ENCODE measurements at places on chromosomes 4 and X.

- DNase-seq = no peak
Observed at GRCh38 chr4:145490361-145490760, 8.7 kb downstream of the SMAD1 start.

DNA sequence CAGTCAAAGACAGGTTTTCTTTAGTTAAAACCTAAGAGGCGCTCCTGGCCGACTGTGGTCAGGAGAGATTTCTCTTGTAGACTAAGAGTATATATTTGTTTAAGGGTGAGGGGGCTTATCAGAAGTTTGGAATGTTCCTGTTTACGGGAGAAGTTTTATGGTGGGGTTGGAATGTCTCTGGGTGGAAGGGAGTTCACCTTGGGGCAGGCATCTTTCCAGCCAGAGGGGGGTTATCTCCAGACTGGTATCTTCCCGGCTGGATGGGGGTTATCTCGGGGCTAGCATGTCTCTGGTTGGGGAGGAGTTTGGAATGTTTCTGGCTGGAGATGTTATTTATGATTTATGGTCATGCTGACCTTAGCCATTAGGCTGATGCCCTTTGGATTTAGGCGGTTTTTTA is 116.0 kb downstream of the COX7B2 start:
- no peak for DNase-seq

GRCh38 chr4:73843369-73843768 is 6.9 kb downstream of the CXCL6 start:
- no peak for DNase-seq

- DNase-seq = no peak
Observed at GRCh38 chrX:98407584-98407983, 1523.9 kb downstream of the RPA4 start.

DNA sequence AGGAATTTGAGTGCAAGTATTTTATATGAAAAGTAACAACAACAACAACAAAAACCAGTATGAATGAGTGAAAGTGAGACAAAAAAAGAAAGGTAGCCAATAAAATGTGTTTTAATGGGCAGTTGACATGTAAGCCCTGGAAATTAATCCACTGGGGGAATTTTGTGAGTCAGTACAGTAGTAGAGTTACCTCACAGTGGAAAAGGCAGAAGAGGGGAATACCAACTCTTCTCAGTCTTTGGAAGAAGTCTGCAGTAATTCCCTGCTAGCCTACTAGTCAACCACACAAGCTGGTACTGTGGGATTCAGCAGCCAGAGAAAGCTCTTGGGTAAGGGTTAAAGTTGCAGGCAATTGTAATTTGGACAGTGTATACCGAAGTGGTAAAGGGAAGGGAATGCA is 76.3 kb upstream of the IL15 start:
- no peak for DNase-seq

- no peak for DNase-seq
Observed at GRCh38 chrX:42143866-42144592, 220.7 kb upstream of the CASK start.

DNA sequence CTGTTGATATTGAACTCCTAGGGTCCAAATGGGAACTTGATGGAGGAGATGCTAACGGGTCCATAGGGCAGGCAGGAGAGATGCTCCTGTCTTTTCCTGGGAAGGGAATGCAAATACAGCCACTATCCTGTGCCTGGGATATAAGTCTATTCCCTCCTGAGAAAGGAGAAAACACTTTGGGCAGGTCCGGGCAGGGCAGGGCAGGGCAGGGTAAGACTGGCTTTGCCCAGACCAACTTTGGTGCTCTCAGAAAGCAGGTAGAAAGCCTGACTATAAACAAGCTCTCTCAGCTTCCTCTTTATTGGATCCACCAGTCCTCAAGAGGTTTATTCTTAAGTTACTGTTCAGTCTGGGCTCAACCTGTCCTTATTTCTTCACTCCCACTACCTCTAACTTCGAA is 232.3 kb downstream of the PTTG2 start:
- DNase-seq = no peak

- no peak for DNase-seq
Observed at GRCh38 chr4:8737075-8737474, 134.6 kb downstream of the HMX1 start.

GRCh38 chr4:24243641-24244040 is 340.7 kb downstream of the DHX15 start:
- DNase-seq = no peak

DNA sequence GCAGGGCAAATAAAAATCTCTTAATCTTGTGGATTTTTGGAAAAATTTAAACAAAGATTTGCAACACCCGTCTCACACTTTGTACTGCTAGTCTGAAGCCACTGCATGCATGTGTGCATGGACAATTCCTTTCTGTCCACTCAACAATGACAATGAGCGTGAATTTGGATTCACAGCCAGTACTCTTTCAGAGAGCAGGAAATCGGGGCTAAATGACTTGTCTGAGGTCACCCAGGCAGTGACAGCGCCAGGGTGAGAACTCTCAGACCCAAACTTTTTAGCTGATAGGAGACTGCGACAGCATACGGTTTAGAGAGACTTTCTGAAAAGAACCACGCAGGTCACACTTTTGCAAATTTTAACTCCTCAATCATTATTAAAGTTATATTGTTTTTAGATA is 90.9 kb downstream of the ZNF827 start:
- DNase-seq = no peak

DNA sequence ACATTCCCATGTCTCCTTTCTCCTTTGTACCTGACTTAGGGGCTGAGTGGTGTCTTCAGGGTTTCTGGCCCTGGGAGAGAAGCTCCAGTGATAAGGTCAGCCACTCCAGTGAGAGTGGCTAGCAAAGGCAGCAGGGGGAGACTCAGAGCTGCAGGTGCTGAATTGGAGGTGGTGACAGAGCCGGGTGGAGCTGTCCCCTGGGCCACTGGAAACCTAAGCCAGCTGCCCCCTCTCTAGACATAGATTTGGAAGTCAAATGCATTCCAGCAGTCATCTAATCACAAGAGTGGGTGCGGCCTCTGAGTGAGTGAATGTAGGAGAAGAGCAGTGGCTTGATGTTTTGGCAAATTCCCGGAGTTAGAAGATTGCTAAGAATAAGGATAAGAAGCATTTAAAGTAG is 28.5 kb downstream of the TRIM2 start:
- no peak for DNase-seq

GRCh38 chr4:53763813-53764597 is 172.7 kb upstream of the LNX1 start:
- no peak for DNase-seq

- DNase-seq = no peak
Observed at GRCh38 chr4:141763374-141763773, 127.0 kb downstream of the IL15 start.
